ENCODE measurements at places on chromosomes 3 and 15.

GRCh38 chr3:27644941-27645340 lies 77.2 kb downstream of the EOMES start:
- DNase-seq = no peak

DNA sequence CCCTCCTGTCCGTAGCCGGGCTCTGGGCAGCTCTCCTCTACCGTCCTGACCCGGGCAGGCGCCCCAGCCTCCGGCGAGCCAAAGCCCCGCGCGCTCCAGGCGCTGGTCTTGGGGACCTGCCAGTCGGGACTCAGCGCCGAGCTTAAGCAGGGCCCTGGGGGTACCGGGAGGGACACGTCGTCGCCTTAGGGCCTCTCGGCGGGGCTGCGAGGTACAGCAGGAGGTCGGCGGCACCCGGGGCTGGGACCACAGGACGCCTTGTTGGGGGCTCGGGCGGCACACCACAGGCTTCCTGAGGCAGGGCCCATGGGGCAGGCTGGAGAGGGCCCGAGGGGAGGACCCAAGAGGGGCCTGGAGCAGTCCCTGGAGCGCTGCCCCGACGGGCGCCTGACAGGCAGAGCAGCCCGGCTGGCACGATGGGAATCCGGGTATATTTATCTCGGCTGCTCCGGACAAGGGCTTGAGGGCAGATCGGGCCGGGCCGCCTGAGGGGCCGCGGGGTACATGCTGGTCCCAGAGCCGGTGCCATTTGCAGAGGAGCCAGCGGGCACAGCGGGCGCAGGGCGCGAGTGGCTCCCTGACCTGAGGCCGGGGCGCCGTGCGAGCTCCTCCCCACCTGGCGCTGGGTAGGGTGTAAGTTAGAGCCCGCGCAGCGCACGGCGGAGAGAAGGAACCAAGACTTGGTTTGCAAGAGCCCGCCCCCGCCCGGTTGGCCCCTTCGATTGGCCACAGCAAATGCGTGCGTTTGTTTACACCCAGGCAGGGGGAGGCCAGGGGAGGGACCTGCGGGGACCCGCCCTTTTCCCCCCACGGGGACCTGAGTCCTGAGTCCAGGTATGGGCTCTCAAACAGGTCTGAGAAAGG lies 574 bp downstream of the SLC38A3 start:
- DNase-seq = no peak

GRCh38 chr3:60027335-60027734 lies 977.5 kb upstream of the CFAP20DC start:
- DNase-seq = no peak

GRCh38 chr15:87712211-87712610 lies 544.3 kb downstream of the NTRK3 start:
- no peak for DNase-seq

DNA sequence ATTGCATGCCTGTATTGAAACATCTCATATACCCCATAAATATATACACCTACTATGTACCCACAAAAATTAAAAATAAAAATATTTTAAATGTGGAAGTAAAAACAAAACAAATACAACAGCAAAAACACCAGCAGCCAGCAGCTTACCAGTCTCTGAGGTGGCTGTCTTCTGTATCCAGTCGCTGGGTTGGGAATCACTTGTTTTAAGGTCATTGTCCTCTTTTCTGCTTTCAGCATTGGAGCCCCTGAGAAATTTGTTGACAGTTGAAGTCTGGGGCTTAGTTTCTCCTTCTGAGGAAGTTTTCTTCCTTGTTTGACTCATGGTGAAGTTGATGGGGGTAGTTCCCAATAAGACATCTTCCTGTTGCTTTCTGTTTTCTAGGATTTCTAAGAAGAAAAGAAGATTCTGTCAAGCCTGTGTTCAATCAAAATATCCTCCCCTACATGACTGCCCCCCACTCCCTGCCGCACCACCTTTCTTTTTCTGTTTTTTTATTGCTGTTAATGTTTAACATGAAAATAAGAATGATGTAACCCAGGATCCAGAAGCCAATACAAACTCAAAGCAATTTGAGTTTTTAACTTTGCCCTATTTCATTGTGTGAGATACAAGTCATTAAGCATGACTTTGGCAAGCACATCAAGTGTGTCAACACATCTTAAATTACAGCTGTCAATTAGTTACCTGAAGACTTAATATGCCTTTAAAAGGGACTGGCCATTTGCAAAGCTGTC lies at the start of gene LRRC31:
Gene LRRC31, minus strand, starts transcription at position 452 of the 737 bp plus-strand sequence. Its CDS starts 128 bp downstream, at position 324.
- DNase-seq = no peak

GRCh38 chr3:197511853-197512635 lies 43.7 kb downstream of the BDH1 start:
- no peak for DNase-seq

- no peak for DNase-seq
These were observed 36.2 kb downstream of the PFN2 start for GRCh38 chr3:149934524-149934923.

GRCh38 chr3:42666577-42666998 lies 13.1 kb downstream of the ZBTB47 start:
- DNase-seq = no peak

DNA sequence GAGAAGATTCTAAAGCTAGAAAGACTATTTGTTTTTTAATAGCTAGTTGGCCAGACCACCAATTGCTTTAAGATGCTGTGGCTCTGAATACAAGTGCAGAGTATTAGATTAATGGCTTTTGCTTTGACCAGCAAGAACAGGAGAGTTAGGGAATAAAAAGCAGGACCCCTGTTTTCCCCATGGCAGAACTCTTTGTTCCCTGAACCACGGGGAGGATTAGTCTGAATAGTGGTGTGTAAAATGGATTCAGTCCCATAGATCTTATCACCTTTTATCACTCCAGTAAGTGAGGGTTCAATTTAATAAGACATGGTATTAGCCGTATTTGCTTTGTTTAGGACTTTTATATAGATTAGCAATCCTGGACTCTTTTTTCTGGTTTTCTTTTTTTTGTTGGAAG lies 562.6 kb upstream of the DPPA4 start:
- DNase-seq = no peak

- no peak for DNase-seq
These were observed 179.3 kb upstream of the LRTM1 start for GRCh38 chr3:55107187-55107586.

GRCh38 chr3:24850245-24850644 lies 355.6 kb upstream of the THRB start:
- no peak for DNase-seq

GRCh38 chr3:123201557-123202427 lies at the start of gene SEC22A:
Gene SEC22A, plus strand, starts transcription at chr3:123201943. Its CDS starts 7,275 bp downstream, at chr3:123209218.
- DNase-seq = peak; percentile 88

Data from NCI-H1417 treated with DMSO at 0.1 percent for 48 hours (cell line).